ENCODE measurements at places on chromosomes 1 and 21.
A peak's percentile ranks its signal among the peaks of the same experiment; 100 is the strongest.

DNA sequence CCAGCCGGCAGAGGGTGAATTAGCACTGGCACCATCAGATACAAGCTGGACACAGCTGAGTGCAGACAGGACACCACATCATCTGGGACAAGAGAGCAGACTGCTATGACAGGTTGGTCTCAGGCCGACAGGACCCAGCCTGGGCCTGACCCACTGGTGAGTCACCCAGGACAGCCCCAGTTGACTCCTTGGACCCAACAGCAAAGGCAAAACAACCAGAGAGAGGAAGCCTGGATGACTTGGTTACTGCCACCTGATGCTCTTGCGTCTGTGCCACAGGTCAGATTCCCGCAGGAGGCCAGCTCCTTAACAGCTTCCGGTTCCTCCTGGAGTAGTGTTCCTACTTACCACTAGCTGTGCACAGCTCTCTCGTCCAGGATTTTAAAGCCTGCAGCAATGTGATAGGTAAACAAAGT, 18.5 kb downstream of the CCN1 start:
- no peak for DNase-seq

DNA sequence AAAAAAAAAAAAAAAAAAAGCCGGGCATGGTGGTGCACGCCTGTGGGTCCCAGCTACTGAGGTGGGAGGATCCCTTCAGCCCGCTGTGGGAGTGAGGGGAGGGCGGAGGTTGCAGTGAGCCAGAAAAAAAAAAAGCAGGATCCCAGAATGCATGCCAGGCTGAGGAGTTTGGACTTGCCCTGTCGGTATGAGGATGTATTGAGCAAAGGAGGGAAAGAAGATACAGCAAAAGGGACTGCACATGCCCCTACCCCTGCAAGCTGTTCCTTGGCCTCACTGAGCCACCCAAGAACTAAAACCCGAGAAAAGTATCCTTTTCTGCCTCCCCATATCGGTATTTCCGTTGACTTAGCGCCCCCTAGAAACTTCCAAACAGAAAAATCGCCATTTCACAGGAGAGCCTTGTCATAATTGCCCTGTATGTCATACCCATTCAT, 1.3 kb upstream of the GPATCH4 start:
- peak; percentile 17 for DNase-seq

- no peak for DNase-seq
These were observed 17.3 kb downstream of the CSTB start for GRCh38 chr21:43758811-43759210.

GRCh38 chr1:239237912-239238311, 148.5 kb upstream of the CHRM3 start:
- DNase-seq: no peak

GRCh38 chr21:25898671-25899070, 163.9 kb downstream of the GABPA start:
- DNase-seq: no peak

GRCh38 chr1:25688390-25689119, 72.0 kb downstream of the MAN1C1 start:
- DNase-seq: no peak

GRCh38 chr1:62436039-62436465, 797 bp upstream of the USP1 start:
- peak; percentile 96 for DNase-seq
